ENCODE measurements at places on chromosomes 2 and 18.

DNA sequence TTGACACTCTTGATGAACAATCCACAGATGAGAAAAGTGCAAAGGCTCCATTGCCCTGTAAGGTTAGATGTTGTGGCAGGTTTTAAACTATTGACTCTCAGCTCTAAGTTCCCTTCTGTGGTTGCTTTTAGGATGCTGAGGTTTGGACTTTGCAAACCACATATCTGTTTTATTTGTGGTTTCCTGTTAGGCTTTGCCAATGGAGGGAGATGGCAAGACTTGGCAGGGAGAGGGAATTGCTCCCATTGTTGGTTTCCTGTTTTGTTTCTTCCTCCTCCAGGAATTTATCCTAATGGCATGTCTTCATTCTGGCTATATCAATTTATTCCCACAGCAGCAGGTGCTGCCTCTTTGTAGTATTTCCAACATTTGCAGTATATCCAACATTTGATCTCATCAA is 772.3 kb downstream of the LRRTM4 start:
- no peak for DNase-seq

GRCh38 chr2:66899648-66900047 is 464.7 kb downstream of the MEIS1 start:
- DNase-seq, result no peak

- no peak for DNase-seq
These were observed 265.3 kb downstream of the RNF144A start for GRCh38 chr2:7182525-7182924.

DNA sequence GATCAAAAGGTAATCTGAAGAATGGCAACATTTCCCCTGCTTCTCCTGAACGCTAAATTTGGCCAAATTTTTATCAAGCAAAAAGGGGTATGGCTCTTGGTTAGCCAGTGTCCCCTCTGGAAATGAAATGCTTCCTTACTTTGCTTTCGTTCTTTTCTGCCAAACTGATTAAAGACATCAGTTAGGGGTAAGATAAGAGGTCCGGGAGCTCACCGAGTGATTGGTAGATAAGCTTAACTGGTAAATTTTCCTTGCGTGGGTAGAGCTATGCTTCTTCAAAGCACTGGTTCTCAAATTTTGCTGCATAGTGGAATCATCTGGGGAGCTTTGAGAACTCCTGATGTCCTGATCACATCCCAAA is 62.7 kb upstream of the MAPRE2 start:
- DNase-seq, result no peak

DNA sequence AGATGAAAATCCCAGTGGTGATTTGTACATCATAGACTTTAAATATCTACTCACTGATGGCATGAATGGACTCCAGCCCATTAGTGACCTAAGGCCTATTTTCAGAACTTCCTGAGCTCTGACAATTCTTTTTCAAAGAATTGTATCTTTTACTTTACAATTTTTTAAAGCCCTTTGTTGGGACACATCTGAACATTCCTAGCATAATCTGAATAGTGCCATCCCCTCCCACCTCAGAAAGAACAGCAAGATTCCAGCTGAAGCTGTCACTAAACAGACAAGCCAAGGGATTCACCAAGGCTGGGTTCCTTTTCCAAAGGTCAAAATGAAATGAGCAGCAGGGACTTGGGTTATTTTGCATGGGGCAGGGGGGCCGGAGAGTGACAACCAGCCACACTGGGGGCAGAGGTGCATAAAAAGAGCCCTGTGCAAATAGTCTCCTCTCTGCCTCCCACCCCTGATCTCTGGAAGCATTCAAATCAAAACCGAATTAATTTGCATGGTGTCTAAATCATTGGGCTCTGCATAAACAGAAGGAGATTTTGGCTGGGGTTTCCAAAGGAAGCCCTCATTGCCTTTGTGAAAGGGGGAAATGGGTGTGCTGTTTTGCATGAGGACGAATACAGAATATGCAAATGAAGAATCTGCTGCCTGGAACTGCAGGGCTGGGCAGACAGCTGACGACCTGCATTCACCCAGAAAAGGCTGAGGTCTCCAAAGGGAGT is 17.2 kb downstream of the EPHA4 start:
- no peak for DNase-seq

GRCh38 chr2:154408786-154409185 is 289.7 kb upstream of the KCNJ3 start:
- no peak for DNase-seq

DNA sequence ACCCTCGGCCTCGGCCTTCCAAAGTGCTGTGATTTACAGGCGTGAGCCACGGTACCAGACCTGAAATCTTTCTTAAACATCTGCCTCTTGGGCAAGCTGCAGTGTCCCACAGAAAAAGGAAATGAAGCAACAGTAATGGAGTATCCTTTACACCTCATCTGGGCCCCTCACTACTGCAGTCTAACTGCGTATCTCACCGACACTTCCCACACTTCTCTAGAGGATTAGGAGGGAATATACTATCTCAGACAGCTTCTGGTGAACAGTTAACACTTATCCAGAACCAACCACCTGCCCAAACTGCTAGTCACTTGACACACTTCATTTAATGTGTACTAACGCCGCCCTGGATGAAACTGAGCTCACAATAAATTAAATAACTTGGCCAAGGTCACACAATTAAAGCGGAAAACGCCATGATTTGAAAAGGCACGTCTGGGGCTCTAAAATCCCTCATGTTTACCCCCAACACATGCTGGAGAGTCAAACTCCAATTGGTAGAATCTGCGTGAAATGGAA is 993 bp downstream of the COX7A2L start:
- DNase-seq, result no peak

GRCh38 chr18:75531212-75531850 is 103.8 kb upstream of the SMIM21 start:
- DNase-seq, result no peak

- no peak for DNase-seq
These were observed 377.4 kb upstream of the ACVR2A start for GRCh38 chr2:147467441-147467840.

- DNase-seq, result no peak
These were observed 130.8 kb downstream of the SLC8A1 start for GRCh38 chr2:40321016-40321623.

GRCh38 chr2:186125625-186126024 is 360.4 kb upstream of the ZC3H15 start:
- DNase-seq, result no peak

DNA sequence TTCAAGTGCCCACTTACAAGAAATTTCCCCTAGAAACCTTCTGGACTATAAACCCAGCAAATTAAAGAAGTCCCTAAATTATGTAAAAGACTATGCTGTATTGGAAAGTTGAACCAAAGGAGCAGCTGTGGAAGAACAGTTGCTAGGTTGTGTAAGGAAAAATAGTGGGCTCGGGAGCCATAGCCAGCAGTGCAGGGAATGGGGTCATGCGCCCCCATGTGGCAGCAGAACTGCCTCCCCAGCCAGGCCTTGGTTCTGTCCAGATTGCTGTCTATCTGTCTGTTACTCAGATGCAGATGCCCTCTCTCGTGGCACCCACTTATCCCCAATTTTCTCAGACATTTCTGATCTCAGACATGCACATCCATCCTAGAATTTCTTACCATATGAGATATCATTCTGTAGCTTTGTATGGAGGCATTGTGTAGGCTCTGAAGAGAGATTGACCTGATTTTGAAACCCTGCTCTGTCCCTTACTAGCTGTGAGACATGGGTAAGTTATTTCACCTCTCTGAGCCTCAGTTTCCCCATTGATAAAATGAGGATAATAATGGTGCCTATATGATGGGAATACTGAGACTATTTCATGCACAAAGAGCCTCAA is 258.3 kb downstream of the SS18 start:
- DNase-seq, result no peak

GRCh38 chr2:95320986-95321767 is 24.0 kb downstream of the KCNIP3 start:
- DNase-seq, result no peak

DNA sequence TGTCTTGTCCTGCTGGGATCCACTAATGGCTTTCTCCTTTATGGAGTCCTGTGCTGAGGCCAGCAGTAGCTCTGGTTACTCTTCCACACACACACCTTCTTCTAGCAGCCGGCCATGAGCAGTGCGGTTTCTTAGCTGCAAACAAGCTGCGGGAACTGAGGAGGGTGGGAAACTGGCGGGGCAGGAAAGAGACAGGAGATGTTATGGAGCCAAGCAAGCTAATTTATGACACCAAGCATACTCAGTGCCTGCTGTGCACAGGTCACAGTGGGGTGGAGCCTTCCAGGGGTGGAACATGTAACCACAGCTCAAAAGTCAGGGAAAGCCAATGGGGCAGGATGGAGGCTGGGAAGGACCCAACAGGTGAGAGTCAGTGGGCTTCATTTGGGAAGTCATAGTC is 180.8 kb downstream of the FAM210A start:
- DNase-seq, result no peak

DNA sequence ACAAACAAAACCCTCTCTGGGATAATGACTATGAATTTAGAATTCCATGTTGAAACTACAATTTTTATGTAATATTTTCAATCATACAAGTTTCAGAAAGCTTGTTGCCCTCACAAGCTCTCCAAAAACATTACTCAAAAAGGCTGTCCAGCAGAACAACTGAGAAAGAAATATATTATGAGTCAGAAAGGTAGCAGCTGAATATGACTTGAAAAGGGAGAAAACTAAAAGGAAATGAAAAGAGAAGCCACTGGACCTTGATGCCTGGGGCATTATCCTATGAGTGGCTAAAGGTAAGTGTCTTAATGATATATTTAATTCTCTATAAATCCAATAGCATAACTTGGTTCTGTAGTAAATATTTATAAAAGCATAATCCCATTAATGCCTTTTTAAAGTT is 61.8 kb downstream of the NXPH2 start:
- no peak for DNase-seq

DNA sequence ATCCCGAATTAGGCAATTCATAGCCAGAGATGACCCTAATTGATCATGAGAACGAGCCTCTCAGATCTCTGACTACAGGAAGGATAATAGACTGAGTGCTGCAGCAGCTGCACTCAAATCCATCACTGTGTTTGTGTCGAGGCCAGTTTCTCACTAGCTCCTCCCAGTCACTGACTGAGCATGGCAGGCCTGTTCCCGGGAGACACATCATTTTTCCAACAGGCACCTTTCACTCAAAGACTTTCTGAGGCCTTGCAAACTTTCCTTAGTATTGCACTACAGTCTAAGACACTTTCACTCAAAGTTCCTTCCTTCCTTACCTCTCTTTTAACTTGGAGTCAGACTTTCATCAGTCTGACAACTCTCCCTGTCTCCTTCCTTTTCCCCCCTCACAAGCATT is 13.7 kb downstream of the SOS1 start:
- DNase-seq, result no peak

- DNase-seq, result no peak
These were observed 33.6 kb downstream of the DGKD start for GRCh38 chr2:233387667-233388528.

DNA sequence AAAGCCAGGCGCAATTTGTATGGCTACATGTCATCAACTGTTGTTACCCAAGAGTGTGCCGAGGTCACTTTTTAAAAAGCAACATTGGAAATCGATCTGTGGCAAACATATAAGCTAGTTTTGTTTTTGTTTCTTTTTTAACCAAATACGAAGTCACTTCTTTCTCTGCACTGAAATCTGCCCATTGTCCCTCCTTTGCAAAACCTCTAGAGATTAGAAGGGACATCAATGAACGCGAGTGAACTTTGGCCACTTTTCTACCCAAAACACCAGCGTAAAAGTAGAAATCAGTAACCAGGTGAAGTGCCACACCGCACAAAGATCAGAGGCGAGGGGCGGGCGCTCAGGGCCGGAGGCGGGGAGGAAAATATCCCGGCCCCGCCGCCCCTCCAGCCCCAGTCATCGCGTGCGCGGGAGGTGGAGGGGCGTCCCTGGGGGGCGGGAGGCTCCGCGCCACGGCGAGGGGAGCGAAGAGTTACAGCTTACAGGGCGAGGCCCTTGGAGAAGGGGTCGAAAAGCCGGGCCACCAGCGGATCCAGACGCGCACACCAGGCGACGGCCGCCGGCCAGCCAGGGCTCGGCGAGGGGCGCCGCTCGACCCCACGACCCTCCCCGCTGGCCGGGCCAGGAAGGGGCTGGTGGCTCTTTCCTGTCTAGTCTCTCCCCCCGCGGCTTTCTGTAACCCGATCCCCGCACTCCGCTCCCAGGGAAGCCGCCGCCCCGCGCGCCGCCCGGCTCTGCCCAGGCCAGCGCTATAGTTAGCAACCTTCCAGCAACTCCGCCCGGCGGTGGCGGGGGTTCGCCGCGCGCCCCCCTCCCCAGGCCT is 993 bp downstream of the RBMS1 start:
- peak; percentile 39 for DNase-seq

DNA sequence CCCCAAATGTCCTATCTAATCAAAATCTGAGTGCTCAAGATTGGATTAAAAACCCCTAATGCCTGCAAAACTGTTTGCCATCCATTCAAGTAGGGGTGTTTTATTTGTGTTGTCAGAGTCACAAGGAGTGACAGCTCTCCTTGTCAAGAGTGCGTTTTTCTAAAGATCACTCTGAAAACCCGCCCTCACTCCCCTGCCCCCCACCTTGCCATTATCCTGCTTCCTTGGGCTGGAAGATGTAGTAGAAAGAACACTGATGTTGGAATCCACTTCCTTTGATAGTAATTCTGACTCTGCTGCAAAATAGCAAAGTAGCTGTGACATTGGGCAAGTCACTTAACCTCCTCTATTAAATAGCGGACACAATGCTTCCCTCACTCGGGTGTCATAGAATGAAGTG is 155.6 kb downstream of the TSN start:
- DNase-seq, result no peak

DNA sequence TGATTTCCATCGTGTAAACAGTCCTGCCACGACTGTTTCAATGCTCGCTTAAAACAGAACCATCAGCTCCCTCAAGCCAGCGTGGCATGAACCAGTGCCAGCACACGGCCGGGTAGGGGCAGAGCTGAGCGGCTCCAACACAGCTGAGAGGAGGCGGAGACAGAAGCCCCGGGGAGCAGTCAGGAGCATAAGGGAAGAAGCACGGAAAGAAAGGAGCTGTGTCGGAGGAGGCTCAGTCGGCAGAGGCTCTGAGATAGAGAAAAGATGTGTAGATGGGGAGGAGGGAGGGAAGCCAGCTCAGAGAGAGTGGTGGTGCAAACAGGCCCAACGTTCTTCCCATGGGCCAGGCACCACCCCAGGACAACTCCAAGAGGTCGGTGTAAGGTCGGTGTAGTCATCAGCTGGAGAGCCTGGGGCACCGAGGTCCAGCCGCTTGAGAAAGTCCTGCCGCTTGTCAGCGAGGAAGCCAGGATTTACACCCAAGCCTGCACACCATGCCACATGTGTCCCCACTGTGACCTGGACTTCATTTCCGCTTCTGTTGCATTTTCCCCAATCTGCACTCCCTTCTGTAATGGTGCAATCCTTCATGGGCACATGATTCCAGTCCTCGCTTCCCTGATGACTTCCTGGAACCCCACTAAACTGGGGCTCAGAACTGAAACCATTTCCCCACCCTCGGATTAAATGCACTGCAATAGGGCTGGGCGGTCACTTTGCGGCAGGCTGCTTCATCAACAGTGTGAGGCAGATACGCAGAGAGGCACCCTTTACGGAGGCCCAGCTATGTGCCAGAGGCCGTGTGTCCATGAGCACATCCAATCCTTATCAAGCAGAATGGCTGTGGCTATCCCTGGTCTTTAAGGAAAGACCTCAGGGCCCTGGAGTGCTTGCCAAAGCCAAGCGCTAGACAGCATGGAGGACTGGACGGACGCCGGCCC is 43.5 kb downstream of the CYP27C1 start:
- no peak for DNase-seq

Measured in activated naive CD8-positive, alpha-beta T cell treated with anti-CD3 and anti-CD28 coated beads, Interleukin-2, amount 50 U/mL, for 16 hours (primary cell).